Caki2 (cell line): ENCODE measurements at places on chromosomes 11 and 22.

DNA sequence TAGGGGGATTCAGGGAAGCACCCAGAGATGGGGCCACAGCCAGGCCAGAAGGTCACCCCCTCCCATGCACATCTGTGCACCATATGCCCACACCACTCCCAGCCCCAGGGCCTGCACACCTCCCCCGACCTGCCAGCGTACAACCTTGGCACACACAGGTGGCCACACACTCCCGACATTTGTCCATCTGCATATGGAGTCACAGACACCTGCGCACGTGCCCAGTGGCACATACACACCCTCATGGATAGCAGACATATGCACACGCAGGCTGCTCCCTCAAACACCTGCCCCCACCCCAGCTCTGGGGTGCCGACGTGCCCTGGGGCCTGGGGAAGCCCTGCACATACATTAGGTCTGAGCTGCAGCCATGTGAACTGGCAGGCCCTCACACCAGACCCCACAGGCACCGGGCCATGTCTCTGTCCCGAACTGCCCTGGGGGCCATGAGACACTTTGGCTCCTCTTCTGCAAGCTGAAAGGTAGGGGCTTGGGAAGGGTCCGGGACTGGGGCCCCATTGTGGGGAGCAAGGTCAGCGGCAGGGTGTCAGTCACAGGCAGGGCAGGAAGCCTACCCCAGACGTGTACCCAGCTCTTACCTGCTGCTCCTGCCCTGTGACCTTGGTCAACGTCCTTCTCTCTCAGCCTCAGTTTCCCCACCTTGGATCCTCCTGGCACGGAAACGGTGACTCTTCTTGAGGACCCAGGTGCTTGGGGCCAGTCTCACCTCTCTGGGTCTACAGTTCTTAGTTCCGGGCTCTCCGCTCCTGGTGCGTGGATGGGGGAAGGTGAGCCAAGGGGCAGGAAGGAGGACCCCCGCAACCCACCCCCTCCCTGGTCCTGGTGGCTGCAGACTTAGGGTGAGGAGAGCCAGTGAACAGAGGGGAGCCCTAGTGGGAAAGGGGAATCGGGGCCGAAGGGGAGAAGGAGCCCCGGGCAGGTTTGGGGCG lies 579 bp upstream of the CABP7 start:
- DNase-seq, result no peak

DNA sequence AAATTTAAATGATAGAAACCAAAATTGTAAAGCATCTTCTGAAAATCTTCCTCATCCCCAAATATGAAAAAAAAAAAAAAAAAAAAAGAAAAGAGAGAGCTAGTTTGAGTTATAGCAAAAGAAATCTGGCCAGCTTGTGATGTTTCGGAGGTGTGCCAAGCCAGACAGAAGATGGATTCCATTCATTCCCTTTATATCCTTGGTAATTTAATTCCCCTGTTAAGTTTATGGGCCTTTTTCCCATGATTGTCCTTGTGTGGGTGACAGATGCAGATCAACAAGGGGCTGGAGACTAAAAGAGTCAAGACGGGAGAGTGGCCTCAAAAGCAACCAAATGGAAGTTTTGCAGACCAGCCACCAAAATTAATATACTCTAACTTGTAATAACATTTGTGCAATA lies 47.6 kb upstream of the PARVA start:
- DNase-seq, result no peak

GRCh38 chr22:32216911-32217310 lies 12.0 kb upstream of the RFPL2 start:
- no peak for DNase-seq

- DNase-seq, result no peak
Observed at GRCh38 chr11:82539669-82540068, 194.0 kb downstream of the FAM181B start.

DNA sequence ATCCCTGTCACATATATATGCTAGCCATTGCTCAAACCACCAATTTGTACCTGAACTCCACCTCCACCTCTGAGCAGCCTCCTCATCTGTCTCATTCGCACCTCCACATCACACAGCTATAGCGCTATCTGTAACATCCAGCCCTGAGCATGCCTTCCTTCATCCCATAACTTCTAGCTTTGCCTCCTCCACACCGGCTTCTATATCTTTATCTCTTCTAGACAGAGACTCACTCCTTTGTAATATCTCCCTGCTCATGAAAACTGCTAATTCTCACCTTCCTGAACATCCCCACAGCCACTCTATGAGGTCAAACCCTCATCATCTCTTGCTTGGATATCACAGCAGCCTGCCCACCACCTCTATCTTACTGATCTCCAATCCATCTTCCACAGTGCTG lies 5.9 kb downstream of the SIAE start:
- DNase-seq, result no peak

- DNase-seq, result no peak
Observed at GRCh38 chr22:41758231-41758630, 42.2 kb upstream of the CCDC134 start.

DNA sequence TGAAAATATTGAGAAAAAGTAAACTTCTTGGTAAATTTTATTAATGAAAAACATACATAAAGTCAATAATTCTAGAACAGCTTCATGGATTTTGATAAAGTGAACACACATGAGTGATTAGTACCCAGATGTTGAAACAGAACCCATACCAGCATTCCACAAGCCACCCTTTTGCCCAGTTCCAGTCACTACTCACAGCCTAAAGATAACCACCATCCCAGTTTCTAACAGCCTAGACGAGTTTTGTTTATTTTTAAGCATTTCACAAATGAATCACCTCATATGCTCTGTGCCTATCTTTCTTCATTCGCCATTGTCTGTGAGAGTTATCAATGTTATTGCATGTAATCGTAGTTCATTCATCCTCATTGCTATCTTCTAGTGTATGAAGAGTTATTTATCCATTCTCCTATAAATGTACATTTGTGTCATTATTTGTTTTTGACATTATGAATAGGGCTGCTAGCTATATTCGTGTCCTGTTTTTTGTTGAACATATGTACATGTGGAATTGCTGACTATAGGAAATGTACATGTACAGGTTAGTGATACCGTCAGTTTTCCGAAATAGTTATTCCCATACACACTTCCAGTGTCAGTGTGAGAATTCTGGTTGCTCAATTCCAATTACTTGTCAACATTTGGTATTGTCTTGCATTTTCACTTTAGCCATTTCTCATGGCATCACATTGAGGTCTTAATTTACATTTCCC lies 44.5 kb upstream of the TEAD1 start:
- no peak for DNase-seq

DNA sequence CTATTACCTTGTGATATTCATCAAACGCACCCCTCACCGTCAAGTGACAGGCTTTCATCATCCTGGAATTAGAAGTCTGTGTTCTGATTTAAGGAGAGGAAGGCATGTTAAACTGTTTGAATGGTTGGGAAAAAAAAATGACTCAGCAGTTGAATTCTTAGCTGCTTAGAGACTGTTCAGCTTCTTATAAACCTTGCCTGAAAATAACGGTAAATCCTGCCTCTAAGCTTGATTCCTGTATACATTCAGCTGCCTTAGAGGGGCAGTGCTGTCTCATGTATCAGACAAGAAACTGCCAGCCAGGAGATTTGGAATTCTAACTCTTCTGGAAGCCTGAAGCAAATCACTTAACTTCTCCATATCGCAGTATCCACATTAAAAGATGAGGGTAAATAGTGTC lies 437.4 kb downstream of the JRKL start:
- DNase-seq, result no peak

DNA sequence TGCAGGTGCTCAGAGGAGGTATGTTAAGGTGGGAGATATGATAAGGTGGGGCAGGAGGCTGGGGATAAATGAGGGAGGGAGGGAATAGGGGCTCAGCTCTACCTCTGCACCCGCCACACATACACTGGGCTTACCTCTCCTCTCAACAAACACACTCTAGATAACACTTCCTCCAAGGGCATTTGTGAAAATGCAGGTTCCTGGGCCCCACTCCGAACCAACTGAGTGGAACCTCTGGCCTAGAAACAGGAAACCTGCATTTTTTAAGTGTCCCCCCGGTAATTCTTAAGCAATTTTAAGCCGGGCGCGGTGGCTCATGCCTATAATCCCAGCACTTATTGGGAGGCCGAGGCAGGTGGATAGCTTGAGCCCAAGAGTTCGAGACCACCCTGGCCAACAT lies 46.5 kb upstream of the CD5 start:
- no peak for DNase-seq

DNA sequence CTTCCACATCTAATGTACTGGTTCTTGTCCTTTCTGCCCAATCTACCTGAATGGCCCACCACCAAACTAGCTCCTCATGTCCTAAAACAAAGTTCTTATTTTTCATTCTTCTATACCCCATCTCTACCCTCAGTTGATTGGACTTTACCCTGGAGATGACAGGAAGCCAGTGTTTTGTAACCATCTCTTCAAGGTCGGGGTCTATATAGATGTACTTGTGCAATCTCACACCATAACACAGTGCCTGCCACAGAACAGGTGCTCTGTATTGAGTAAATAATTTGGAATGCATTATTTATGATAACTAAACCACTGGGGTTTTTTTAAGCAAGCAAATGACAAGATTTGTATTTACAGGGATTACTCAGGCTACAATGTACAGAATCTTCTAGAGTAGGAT lies 76.7 kb upstream of the FAM181B start:
- no peak for DNase-seq

- no peak for DNase-seq
Observed at GRCh38 chr22:17888855-17889254, 114.6 kb upstream of the BID start.

DNA sequence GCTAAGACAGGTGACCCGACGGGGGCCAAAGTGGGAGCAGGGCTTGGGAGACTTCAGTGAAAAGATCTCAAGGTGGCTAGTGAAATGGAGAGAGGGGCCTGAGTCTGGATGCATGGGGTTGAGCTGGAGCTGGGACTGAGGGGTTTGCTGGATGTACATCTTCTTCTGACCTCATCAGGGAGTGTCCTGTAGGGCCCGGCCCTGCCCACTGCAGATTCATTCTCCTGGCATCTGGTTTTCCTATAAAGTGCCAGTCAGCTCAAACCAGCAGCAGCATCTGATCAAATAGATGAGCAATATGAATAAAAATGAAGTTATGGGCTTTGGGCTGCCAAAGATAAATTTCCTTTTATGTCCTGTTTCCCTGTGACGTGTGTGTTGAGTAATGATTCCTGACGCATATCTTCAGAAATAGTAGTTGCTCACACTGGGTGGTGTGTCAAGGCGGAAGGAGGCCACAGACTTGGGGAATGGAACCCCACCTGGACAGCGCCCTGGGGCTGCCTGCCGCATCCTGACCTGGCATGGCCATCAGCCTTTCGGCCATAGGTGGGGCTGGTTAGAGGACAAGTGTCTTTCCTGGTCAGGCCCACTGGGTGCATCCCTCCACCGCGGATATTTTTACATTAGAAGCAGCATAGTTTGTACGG lies 135.4 kb downstream of the OSBP2 start:
- peak; percentile 82 for DNase-seq

- no peak for DNase-seq
Observed at GRCh38 chr11:71180694-71181470, 71.5 kb downstream of the SHANK2 start.

- DNase-seq, result no peak
Observed at GRCh38 chr11:119728211-119728626, 781 bp downstream of the NECTIN1 start.

GRCh38 chr11:122749005-122749687 lies 89.2 kb upstream of the CRTAM start:
- DNase-seq, result peak; percentile 38

- DNase-seq, result no peak
Observed at GRCh38 chr11:131064373-131064991, 148.2 kb upstream of the SNX19 start.

GRCh38 chr11:33802194-33802950 lies 28.1 kb upstream of the FBXO3 start:
- peak; percentile 18 for DNase-seq

DNA sequence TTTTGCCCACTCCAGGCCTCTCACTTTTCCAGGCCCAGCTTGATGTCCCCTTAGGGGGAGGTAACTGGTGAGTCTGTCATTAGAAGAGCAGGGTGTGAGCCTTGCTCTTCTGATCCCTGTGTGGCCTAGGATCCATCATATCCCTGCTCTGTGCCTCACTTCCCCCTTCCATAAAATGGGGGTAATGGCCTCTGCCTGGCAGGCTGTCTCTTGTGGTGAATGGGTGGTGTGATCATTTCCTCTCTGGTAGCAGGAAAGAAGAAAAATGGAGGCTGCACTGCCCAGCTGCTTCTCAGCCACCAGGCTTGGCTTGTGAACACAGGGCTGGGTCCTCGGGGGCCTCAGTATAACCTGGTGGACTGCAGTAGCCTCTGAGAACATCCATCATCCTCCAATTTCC lies 5.6 kb downstream of the ARHGEF17 start:
- DNase-seq, result no peak

- no peak for DNase-seq
Observed at GRCh38 chr11:25650319-25650718, 681.6 kb upstream of the ANO3 start.

DNA sequence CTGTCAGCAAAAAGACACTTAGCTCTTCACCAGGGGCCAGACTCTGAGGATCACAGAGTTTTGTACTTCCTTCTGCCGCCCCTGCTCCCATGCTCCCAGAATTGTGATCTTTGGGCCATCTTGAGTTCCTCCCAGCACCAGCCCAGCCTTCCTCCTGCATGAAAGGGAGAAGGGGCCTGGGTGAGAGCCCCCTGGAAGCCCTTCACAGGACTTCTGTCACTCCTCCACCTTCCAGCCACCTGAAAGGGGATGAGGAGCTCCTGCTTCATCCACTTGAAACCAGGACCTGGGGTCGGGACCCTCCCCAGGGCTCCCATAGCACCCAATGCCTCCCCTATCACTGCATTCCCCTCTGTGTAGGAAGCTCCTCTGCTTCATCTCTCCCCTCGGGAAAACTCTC lies 174.2 kb downstream of the BUD13 start:
- no peak for DNase-seq

DNA sequence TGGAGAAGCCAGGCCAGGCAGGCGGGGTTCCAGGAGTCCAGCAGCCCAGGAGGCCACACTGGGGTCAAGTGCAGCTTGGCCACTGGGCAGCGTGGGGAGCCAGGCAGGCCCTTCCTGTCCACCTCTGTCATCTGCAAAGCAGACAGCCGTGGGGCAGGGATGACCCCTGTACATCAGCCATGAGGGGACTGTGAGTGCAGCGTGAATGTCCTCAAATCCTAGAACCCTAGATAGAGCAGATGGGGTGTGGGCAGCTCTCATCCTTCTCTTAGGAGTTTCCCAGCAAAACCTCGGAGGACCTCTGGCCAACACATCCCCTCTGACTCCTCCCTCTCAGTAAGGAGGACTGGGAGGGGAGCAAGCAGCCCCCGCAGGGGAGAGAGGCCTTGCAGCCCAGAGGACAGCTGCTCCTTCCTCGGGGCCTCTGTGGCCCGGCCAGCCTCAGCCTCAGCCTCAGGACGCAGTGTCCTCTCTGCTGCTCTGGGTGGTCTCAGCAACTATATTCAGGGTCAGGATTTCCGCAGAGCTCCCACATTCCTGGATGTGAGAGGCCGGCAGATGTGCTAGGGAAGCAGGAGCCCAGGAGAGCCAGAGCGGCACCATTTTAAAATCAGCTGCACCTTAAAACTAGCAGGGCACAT lies 820.5 kb downstream of the BRD1 start:
- no peak for DNase-seq
